Frontal cortex (tissue), 4 donors: ENCODE measurements at places on chromosomes 6 and 20. TPM values are rescaled to one million over a fixed set of nuclear protein-coding genes. Genes with fewer than 3 reads are reported as not detected.

The SCRT2 gene
- total RNA-seq, result 1.6 TPM

The BTN1A1 gene
- total RNA-seq, result not detected

The BMP5 gene
- 3.3 TPM for total RNA-seq

The OTOR gene
- 0.82 TPM for total RNA-seq

The RNF182 gene
- 35.1 TPM for total RNA-seq
